ENCODE measurements at places on chromosomes 12 and 14.

GRCh38 chr14:77100961-77101360 is 2.9 kb downstream of the CIPC start:
- no peak for DNase-seq

DNA sequence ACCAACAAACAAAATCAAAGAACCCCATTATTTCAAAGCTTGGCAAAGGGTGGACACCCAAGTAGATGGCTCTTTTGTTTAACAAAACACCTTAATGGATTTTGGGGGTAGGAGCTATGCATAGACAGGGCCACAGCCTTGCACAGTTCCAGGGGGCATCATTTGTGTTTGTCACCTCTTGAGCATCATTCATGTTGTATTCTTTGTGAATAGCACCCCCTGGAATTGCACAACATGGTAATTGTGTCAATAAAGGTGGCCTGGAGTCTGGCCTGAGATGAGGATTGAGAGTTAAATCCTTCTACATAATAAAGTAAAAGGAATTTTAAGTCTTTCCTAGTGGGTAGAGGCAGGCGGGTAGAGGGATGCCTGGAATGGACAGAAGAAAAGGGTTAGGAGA is 3.3 kb upstream of the FRS2 start:
- no peak for DNase-seq

DNA sequence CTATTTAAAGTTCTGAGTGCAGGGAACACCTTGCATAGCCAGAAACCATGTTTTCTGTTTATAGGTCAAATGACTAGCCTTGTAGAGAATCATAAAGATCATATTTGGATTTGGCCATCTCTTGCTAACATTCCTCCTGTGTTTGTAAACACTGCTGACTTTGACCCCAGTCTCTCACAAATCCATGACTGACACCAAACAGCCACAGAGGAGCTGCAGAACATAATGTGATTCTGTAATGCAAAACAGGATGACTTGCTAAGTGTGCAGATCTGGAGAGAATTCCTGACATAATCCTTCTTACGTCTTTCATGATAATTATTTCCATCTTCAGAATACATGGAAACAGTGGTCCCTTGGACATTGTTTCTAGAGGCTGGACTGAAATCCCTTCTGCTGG is 211.8 kb downstream of the BMP4 start:
- no peak for DNase-seq

DNA sequence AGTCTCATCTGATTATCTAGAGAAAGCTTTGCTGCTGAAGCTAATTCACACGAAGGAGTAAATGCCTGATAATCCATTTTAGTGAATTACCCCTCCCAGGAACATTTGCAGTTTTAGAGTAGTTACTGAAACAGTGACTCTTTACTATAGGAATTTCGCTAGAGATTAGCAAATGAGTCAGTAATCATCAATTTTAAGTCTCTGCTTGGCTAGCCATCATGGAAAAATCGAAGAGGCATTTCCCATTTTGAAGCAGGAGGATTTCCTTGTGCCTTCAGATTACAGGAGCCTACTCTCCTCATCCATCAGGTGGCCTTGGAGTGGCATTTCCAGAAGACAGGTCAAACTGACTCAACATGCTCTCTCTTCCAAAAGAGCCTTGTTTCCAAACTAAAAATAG is 154.5 kb downstream of the EGLN3 start:
- DNase-seq = no peak

DNA sequence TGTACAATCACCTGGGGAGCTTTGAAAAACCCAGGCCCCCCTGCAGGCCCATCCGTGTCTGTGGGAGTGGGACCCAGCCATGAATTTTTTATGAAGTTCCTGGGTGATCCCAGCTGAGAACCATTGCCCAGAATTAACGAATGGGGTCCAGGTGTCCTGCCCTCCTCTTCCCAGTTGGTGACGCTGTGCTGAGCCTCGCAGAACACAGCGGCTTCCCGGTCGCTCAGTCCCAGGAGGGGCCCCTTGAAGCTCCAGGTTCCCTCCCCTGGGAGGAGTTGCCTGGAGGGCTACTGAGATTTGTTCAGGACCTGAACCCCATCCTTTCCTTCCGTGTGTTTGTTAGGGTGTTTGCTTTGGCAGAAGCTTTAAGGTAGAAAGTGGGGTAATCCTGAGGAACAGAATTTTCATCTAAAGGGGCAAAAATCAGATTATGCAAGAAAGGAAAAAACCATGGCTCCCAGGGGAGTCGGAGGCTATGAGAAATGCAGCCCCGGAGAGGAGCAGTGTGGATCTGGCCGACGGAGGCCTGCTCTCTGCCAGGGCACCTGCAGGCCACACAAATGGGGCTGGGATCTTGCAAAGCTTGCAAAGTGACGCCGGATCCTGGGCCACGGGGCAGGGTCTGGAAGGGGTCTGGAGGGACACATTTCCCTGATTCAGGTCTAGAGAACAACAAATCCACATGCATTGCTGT is 164.7 kb upstream of the PRMT8 start:
- DNase-seq = no peak

- no peak for DNase-seq
Measured at GRCh38 chr12:100833282-100833681, 38.7 kb downstream of the ANO4 start.

GRCh38 chr14:99809360-99809759 is 16.1 kb downstream of the EML1 start:
- DNase-seq = no peak

DNA sequence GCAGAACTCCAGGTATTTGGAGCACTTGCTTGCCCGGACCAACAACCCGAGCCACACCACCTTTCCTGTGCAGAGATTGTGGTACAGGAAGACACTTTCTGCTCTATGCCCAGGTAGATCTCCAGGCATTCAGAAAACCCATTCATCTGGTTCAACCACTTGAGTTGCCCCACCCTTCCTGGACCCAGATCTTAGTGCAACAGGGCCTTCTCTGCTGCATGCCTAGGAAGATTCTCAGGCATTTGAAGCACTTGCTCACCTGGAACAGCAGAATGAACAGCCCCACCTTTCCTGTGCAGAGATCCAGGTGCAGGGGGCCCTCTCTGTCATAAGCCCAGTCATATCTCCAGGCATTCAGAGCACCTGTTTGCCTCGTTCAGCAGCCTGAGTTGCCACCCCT is 412.8 kb upstream of the MGAT4C start:
- DNase-seq = no peak

DNA sequence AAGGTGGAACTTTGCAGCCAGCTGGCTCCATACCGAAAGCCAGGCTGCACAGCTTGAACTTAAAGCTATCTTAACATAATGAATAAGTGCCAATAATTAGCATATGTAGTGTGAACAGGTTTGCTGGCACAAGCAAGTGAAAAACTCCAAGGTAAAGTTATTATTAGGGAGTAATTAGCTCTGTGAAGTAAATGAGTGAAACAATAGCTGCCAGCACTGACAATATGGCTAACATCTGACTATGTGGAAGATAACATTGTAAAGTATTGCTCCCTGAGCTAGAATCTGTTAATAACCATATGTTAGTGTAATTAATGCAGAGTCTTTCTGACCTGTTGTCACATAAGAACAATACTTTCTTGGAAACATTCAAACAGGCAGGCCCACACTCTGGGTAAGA is 246.4 kb downstream of the SOX5 start:
- no peak for DNase-seq

DNA sequence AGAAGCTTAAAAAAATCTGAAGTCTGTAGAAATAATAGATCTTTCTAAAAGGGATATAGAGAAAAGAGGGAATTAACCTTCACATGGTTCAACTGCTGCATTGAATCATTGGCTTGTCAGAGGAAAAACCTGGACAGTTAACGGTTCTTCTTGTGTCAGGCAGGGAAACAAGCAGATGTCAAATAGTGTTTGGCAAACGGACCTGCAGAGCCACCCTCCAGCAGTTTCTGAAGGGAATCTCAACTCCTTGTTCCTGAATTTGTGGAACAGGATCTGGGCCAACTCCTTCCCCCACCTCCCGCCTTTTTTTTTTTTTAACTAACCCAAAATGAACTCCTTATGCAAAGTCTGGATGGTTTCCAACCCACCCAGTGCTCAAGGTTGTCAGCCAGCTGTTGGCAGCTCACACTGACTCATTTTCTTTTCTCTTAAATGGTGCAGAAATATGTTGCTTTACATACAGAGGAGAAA is 187.3 kb downstream of the CAND1 start:
- no peak for DNase-seq

- no peak for DNase-seq
Measured at GRCh38 chr12:124928095-124928911, 13.9 kb upstream of the UBC start.

- DNase-seq = no peak
Measured at GRCh38 chr12:121786440-121786825, 7.1 kb downstream of the RHOF start.

DNA sequence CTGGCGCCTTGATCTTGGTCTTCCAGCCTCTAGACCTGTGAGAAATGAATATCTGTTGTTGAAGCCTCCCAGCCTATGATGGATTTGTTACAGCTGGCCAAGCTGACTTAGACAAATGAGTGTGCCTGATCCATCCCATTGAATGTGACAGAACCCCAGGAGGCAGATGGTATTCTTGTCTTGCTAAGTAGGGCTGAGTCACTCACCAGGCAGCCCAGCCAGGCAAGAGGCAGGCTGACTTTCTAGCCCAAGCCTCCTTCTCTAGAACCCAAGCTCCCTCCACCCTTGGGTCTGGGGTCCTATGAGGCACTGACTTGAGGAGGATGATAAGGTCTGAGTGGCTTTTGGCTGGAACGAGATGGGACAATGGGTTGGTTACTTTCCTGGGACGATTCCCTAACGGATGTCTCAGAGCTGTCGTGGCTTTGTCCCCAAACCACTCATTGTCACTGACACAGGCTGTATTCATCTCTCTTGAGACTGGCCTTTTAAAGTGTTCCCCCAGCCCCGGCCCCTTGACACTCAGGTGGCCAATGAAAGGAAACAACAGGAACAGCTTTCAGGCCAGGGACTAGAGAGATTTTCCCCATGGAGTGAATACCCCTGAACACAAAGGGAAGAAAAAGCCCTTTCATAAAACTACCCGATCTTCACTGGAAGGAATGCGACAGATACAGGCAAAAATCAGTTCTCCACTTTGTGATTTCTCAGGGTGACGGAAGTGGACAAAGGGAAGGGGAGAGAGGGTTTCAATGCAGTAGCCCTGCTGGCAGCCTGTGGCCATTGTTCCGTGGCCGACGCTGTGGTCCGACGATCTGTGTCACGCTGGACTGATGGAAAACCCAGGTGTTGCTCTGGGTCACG is 264.2 kb downstream of the AACS start:
- DNase-seq = peak; percentile 89

GRCh38 chr12:75765170-75766059 is 254.0 kb upstream of the KRR1 start:
- DNase-seq = no peak
